Activated CD4-positive, alpha-beta T cell treated with anti-CD3 and anti-CD28 coated beads, Interleukin-2, amount 10 ng/mL, durations not matched to agents 24 days and 14 days (primary cell): ENCODE measurements at places on chromosomes 3 and 15. TPM values are rescaled to one million over a fixed set of nuclear protein-coding genes. Genes with fewer than 3 reads are reported as not detected.

DNA sequence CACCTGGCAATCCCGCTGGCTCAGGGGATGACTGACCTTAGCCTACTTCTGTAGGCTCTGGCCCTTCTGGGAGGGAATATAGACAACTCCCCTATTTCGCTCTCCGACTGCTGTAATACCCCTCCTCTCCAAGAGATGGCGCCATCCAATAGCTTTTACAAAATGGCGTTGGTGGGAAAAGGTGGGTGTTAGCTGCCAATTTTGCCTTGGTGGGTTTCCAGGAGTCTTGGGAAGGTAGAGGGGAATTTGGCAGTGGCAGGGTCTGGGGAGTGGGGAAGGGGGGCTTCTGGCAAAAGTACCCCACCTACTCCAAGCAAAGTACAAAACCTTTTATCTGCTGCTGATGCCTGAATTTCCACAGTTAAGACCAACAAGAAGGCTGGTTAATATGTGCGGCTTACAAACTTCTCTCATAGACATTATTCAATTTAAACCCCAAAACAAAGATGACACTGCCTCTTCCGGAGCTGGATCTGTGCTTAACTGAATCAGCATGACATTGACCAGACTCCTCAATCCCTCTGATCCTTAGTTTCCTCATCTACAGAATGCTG is 62.1 kb downstream of the RASGRF1 start:
- no peaks in the 10 kb centered on the region for H3K36me3 ChIP-seq
- H3K4me3 ChIP-seq = no peak overlapping the region
- peaks cover 4% of the 10 kb centered on the region for H3K27me3 ChIP-seq

- no peak overlapping the region for H3K4me3 ChIP-seq
- H3K4me1 ChIP-seq = peaks cover 5% of the 10 kb centered on the region
- H3K36me3 ChIP-seq = no peaks in the 10 kb centered on the region
- H3K27me3 ChIP-seq = peaks cover 11% of the 10 kb centered on the region
Measured at GRCh38 chr3:4341336-4341675, 38.1 kb downstream of the SETMAR start.

DNA sequence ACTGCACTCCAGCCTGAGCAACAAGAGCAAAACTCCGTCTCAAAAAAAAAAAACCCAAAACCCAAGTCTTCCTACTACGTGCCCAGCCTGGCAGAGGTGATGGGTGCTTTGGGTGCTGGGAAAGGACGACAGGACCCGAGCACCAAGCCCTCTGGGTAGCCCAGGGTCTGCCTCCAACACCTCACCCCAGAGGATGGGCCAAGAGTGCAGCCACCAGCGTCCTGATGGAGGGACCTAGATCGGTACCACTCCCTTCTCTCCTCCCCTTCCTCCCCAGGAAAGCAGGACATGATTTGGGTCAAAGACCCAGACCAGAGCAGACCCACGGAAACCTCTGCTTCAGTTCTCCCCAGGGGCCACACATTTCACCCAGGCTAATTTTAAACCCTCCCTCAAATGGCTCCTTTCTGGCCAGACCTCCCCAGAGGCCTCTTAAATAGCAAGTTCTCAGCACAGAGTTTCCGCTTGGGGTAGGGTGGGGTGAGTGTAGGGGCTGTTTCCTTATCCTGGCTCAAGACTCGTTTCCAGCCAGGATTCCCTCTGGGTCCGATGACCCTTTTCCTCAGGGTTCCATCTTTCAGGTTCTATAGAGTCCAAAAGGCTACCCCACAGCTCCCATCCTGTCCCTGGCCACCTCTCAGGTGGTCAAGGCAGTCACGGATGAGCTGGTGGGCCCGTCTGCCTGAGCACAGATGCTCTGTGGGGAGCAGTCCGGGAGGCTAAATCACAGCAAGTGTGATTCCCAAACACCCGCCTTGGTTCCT is 20.5 kb downstream of the RBPMS2 start:
- no peak overlapping the region for H3K4me3 ChIP-seq
- H3K4me1 ChIP-seq = peaks cover 2% of the 10 kb centered on the region
- no peak overlapping the region for H3K27ac ChIP-seq
- H3K36me3 ChIP-seq = no peaks in the 10 kb centered on the region

DNA sequence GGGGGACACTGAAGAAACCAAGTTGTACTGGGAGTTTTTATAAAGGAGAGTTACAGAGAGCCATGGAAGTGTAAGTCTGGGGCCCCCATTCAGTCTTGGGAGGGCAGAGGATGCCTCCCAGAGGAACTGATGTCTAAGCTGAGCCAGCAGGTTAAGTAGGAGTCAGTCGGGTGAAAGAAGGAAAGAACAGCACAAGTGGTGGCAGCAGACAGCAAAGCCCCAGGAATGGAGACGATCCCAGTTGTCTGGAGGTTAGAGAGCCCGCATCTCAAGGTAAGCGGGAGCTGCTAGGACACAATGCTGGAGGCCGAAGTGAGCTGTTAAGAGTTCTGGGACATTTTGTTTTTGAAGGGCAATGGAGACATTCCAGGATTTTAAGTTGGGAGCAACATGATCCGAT is 88.8 kb downstream of the TAMM41 start:
- no peak for DNase-seq
- no peak overlapping the region for H3K27ac ChIP-seq
- H3K27me3 ChIP-seq = peaks cover 2% of the 10 kb centered on the region
- H3K4me3 ChIP-seq = no peak overlapping the region

The IQCH gene
- total RNA-seq = 0.70 and 1.6 TPM in 2 replicates
